ENCODE measurements at places on chromosomes 12 and 14. TPM values are rescaled to one million over a fixed set of nuclear protein-coding genes. Genes with fewer than 3 reads are reported as not detected.

Gene SELPLG
- 2.8 TPM for total RNA-seq

Gene TRHDE
- 2.3 TPM for total RNA-seq

Gene RASSF8
- total RNA-seq = 42.6 TPM

Gene NINJ2
- total RNA-seq = 3.2 TPM

Gene ADCY6
- total RNA-seq = 25.6 TPM

GRCh38 chr14:59293935-59294661 lies 105.6 kb downstream of the DAAM1 start:
- peak; percentile 75 for DNase-seq

- DNase-seq = no peak
Observed at GRCh38 chr14:101733211-101733610, 28.3 kb upstream of the PPP2R5C start.

- DNase-seq = peak; percentile 97
Observed at GRCh38 chr12:57611108-57611826, at the start of gene ARHGEF25. Gene ARHGEF25, plus strand, starts transcription at chr12:57611435. Its CDS starts 460 bp downstream, at chr12:57611895.

DNA sequence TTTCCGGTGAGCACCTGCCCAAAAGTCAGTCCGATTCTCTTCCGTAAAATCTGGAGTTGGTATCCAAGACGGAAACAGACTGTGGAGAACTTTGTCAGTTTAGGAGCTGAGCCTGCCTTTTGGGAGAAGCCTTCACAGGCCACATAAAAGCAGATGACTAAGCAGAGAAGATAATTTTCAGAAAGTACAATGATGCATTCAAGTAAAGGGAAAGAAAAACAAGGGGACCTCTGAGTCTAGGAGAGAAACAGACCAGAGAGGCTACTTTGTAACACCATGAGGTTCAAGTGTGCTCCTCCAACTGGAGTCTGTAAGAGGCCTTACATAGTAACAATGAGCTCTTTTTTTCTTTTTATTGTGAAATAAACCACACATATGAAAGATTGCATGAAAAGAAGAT lies 21.1 kb downstream of the TMED8 start:
- no peak for DNase-seq

GRCh38 chr12:22215467-22216253 lies 118.8 kb downstream of the ST8SIA1 start:
- no peak for DNase-seq

GRCh38 chr12:51351913-51352532 lies 5.5 kb upstream of the CELA1 start:
- peak; percentile 19 for DNase-seq

DNA sequence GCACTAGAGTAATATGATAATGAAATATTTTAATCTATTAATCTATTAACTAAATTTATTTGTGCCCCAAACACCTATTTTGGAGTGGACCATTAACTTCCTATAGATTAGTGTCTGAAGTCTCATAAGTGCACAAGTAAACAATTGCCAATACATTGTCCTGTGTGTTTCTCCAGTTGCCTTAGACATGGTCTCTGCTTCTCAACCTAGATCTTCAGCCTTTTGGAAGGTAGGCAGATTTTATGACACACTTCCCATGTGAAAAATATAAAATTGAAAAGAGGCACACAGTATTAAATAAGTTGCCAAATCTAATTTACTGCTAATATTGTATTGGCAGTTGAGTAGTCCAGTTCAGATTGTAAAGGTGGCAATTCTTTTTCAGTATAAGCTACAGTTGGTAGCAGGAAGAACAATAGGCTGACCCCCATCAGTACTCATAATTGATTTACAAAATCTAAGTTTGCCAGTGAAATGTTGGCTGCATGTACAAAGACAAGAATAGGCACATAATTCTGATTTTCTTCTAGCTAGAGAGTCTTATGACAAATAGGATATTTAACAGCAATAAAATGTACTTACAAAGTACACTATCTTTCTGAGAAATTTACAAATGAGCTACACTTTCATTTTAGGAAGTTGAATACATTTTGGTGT lies 10.8 kb downstream of the A2M start:
- no peak for DNase-seq
